ENCODE measurements at places on chromosomes 2 and 18. TPM values are rescaled to one million over a fixed set of nuclear protein-coding genes. Genes with fewer than 3 reads are reported as not detected.
A peak's percentile ranks its signal among the peaks of the same experiment; 100 is the strongest.

Gene SCYGR4
- not detected for polyA plus RNA-seq

Gene PLCD4
- polyA plus RNA-seq: 4.1 TPM

Gene PHLPP1
- 3.6 TPM for polyA plus RNA-seq

Gene KCTD18
- 14.0 TPM for polyA plus RNA-seq

Gene MAPK4
- polyA plus RNA-seq: not detected

Gene ZSWIM2
- polyA plus RNA-seq: 0.15 TPM

Gene FZD7
- polyA plus RNA-seq: 28.1 TPM

DNA sequence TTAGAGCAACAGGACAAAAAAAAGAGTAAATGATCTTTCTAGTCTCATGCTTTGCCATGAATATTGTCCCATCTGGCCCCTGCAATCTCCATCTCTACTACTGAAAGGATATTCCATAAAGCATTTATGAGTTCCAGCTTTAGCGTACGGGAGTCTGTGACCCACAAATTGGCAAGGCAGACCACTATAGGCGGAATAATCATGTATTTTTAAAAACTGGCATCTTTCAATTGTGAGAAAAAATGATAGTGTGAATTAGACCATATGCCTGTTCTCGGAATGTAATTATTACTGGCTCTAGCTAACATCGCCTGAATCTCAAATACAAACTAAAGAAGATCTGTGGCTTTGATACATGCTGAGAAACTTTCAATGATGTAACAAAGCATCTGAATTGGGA lies 738.1 kb upstream of the NXPH2 start:
- no peak for DNase-seq

DNA sequence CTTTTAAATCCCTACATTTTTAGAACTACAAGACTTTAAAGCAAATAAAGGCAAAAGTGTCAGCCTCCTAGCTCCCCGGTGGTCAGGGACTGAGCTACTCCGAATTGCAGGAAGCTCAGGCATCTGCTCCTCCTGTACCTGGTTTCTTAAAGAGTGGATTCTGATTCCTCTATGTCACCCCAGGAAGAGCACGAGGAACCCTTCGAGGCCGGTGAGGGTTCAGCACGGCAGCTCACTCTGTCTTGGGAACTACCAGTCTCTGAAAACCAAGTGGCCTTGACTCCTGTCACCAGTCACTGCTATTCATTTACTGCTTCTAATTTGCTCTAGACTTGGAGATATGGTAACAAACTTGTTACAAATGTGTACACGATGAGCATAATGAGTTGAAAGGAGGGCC lies 2.3 kb downstream of the PER2 start:
- DNase-seq: no peak

DNA sequence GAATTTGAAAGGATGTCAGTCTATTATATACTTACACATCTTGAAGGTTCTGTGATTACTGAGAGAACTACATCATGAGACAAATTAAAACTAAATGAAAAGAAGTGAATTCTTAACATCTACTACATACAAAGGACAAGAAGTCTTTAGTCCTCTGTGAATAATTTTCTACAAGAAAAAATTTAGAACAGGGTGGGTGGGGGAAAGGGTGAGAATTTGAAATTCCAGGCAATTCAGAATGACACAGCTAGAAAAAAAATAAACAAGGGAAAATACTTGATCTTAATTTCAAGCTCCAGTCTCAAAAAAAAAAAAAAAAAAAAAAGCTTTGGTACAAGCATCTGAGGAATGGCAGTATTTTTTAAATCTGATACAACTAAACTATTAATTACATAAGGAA lies 15.5 kb downstream of the CUL3 start:
- no peak for DNase-seq

DNA sequence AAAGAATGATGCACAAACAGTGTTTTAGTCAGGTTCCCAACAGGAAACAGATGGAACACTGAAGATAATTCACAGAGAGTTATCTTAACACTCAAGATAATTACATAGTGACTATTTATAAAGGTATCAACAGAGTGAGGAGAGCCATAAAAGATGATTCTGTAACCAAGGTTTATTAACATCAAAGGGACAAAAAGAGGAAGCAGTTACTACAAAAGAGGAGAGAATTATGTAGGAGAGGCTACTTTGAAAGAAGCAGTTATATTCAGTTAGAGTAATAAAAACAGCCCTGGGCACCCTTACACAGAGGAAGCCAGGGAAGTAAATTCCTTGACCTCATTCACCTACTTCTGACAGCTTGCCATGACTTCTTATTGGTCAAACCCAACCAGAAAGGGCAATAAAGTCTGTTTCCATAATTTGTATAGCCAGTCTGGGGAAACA lies 326.5 kb upstream of the SLC39A10 start:
- no peak for DNase-seq

DNA sequence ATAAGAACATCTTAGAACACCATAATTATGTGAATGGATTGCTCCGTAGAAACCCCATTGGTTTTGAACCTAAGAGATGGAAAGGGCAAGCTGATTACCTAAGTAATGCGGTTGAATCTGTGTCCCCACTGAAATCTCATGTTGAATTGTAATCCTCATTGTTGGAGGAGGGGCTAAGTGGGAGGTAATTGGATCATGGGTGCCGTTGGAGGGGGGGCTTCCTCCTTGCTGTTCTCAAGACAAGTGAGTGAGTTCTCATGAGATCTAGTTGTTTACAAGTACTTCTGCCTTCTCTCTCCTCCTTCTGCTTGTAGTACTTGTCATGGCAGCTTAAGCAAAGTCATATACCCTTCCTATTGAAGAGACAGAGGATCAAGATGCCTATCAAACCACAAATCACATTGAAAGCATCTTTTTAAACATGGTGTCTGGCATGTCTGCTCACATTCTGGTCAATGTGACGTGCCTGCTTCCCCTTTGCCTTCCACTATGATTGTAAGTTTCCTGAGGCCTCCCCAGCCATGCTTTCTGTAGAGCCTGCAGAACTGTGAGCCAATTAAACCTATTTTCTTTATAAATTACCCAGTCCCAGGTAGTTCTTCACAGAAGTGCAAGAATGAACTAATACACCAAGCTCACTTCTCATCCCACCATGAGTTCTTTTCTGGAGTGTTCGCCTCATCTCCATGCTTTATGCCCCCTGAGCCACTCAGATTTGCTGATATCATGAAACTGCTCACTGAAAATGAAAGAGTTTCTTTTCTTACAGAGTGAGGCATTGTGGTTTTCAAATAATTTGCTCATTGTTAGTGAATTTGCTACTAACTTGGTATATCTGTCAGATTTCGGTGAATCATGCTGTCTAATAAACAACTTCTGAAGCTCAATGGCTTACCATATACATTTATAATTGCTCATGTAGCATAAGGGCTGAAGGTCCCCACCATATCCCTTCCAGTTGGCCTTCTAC lies 23.6 kb downstream of the KCNE4 start:
- DNase-seq: peak; percentile 87

DNA sequence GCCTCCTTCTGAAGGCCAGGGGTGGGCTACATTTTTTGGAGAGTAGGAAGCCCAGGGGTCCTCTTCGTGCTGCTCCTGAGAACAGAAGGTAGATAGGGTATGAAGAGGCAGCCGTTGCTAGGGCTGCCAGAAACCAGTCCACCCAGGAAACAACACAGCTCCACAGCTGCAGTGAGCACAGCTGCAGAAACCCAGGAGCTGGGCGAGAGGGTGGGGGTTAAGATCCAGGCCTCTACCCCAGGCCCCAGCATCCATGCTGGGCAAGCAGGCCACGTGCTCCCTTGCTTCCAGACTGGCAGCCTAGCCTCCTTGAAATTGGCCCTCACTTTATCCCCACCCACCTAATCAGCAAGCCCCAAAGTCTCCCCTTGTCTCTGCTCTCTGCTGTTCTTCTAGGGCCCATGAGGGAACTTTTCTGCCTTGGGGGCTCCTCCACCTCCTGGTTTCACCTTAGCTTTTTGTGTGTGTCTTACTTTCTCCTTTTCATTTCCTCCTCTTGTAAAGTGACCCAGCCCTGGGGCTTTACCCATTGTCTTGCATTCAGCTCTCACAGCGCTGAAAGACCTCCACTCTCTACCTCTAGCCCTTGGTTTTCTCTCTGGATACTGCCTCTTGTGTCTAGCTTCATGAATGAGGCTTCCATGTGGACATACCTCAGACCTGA lies 30.7 kb downstream of the STON1 start:
- DNase-seq: no peak

- DNase-seq: no peak
Measured at GRCh38 chr2:190355968-190356644, 12.7 kb downstream of the INPP1 start.

GRCh38 chr2:152420936-152421335 lies 86.0 kb downstream of the FMNL2 start:
- DNase-seq: no peak

GRCh38 chr18:58687871-58688308 lies 16.6 kb downstream of the MALT1 start:
- DNase-seq: no peak

- DNase-seq: no peak
Measured at GRCh38 chr2:236974752-236975151, 110.9 kb upstream of the COPS8 start.

- no peak for DNase-seq
Measured at GRCh38 chr18:64149916-64150438, 1.1 kb upstream of the LINC00305 start.

- no peak for DNase-seq
Measured at GRCh38 chr2:108923736-108924579, 65.1 kb downstream of the EDAR start.

- no peak for DNase-seq
Measured at GRCh38 chr2:129255610-129256313, 723.7 kb upstream of the RAB6C start.

- DNase-seq: no peak
Measured at GRCh38 chr2:220152281-220152935, 525.0 kb downstream of the SLC4A3 start.

DNA sequence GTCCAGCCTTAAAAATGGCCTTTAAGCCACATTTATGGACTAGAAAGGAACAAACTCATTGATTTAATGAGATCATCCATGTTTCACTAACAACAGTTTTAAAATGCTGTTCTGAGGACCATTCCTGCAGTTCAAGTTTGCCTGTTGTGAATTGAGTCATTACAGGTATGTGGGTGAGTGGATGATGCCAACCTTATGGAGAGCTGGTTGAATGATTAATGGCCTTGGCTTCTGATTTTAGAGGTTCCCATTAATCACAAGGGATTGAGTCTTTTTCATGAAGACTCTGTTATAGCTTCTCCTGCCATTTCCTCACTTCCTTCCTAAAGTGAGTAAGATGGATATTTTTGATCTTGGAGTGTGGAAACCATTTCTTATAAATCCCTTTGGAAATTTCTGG lies 459.8 kb upstream of the SLC14A2 start:
- no peak for DNase-seq

GRCh38 chr2:12502759-12503158 lies 214.0 kb upstream of the TRIB2 start:
- DNase-seq: no peak

DNA sequence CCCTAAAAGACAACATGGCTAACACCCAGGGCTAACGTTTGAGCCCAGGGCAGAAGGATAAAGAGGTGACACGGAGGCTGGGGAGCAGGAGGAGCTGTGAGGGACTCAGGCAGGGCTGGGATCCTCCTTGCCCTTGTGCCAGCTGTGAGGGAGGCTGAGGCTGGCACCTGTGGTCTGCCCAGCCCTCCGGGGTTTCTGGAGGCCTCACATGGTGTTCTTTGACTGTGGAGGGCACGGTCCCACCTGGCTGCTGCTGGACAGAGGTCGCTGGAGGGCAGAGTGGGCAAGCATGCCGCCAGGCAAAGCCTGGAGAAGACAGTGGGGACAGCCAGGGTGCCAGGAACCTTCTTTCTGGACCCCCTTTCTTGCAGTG lies 26.8 kb upstream of the CNNM3 start:
- no peak for DNase-seq

DNA sequence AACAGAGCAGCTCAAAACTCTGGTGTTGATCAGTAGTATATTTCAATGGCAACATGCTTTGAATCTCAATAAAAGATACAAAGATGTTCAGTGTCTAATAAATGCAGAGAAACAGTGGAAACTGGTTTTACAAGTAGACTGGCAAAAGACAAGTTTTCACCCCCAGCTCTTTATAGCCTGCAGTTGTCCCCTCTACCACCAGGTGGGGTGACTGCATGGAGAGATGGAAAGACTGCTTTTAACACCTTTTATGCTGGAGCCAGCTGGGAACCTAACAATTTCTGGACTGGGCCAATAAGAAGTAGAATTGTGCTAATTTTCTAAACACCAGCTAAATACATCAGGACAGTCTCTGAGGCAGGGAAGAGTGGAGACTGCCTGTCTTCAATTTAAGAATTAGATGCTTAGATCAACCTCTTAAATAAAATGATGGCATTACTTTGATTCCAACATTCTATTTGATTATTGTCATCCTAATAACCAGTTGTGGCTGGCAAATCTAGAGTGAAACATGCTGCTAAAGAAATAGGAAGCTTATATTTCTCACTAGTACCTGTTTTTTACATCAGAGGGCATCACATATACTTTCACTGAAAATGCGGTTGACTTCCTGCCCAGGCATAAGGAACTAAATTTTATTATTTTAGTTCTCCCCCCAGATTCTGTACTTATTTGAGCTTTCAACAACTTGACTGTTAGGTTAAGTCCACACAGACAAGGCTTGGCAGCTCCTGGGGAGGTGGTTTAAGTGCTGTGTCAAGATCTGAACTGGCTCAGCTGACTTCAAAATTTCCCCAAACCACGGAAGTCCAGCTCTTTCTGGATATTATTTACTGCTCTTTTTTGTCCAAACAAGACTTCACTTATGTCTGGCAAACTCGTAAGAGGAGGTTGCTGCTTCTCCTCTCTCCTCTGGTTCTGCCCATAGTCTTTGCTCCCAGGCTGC lies 140.5 kb downstream of the TPGS2 start:
- peak; percentile 56 for DNase-seq

DNA sequence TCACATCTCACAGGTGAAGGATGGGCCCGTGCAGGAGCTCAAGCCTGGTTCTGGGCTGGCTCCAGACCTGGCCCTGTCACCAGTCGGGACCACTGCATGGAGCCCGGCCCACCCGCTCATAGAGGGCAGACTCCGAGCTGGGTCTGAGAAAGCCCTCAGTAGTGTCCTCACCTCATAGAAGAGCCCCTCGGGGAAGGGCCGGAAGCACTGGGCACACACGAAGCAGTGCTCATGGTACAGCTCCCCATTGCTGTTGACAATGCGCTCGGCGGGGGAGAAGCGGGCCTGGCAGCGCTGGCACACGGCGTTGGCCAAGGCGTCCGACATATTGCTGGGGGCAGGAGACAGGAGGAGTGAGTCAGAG lies 11.3 kb downstream of the GPR17 start:
- DNase-seq: no peak

DNA sequence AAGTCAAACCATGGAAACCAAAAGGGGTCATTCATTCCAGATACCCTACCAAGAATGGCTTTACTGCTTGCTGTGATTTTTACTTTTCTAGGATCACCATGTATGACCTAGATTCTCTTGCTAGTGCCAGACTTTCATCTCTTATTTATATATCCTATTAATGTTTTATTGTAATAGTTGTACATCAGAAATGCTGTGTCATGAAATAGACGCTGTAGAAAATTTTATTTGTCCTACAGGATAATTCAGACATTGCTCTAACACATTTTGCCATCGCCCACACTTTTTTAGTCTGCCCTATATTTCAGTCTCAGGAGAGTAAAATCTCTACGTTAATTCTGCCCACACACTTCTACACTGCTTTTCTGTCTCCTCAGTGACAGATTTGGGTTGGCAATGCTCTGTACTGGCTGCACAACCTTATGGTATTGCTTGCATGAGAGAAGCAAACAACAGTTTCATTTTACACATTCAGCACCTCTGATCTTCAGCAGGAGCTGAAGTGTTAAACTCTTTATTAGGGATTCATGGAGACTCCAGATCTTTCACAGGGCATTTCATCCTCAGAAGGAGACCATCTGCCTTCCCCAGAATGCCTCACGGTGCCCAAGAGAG lies 871.8 kb upstream of the CHAC2 start:
- DNase-seq: no peak

GRCh38 chr2:59076079-59076619 lies 835.0 kb upstream of the FANCL start:
- no peak for DNase-seq

GRCh38 chr2:55120634-55121359 lies 70.5 kb upstream of the RTN4 start:
- peak; percentile 66 for DNase-seq
